ENCODE measurements at places on chromosomes 7 and 10.
A peak's percentile ranks its signal among the peaks of the same experiment; 100 is the strongest.

DNA sequence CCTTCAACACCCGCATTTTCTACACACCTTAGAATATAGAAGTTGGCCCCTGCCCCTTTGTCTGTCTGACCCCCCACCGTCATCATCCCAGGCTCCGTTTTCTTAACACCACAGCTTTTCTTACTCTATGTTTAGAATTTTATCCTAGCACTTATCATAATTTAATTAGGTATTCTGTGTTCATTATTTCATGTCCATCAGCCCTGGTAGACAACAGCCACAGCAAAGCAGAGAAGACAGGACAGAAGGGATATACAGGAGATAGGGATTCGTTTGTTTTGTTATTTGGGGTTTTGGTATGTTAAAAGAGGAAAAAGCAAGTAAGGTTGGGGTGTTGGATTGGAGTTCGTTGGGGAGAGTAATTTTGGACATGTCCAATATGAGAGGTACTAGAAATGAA lies 48.8 kb downstream of the ITGA8 start:
- no peak for DNase-seq

- no peak for DNase-seq
Observed at GRCh38 chr10:16887565-16887964, 70.3 kb upstream of the RSU1 start.

GRCh38 chr7:37089972-37090371 lies 358.7 kb downstream of the ELMO1 start:
- DNase-seq, result no peak

- no peak for DNase-seq
Observed at GRCh38 chr7:16347066-16347826, 74.1 kb downstream of the CRPPA start.

GRCh38 chr7:126578338-126578737 lies 674.4 kb downstream of the GRM8 start:
- no peak for DNase-seq

- DNase-seq, result no peak
Observed at GRCh38 chr10:101776161-101776817, 375 bp upstream of the FGF8 start.

GRCh38 chr7:32941681-32942414 lies 15.4 kb upstream of the FKBP9 start:
- no peak for DNase-seq

DNA sequence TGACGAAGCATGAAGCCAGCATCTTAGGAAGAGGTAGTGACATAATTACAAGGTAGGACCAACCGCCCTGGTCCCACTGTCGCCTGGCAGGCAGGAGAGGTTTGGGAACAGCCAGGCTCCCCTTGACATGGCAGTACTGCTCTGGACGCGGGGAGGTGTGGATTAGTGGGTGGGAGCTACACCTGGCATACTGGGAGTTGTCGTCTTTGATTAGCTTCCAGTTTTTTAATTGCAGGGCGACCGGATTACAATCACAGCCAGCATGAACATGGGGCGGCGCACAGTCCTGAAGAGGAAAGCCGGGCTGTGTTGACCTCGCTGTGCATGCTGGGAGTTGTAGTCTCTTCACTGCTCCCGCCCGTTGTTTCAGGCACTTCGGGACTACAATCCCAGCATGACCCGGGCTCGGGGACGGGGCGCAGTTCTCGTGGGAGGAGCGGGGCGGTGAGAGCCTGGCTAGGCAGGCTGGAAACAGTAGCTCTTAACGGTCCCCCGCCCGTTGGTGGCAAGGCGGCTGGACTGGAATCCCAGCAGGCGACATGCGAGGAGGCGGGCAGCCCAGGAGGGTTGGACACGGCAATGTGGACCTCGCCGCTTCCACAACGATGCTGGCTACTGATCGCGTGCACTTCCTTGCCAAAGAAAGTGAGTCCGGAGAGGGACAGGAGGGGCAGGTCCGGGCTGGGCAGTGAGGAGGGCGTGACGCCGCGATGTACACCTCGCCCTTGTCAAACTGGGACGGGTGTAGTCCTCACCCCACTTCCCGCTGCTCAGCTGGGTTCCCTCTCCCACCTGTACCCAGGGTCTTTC lies 98.0 kb upstream of the ZNF722 start:
- DNase-seq, result peak; percentile 93

DNA sequence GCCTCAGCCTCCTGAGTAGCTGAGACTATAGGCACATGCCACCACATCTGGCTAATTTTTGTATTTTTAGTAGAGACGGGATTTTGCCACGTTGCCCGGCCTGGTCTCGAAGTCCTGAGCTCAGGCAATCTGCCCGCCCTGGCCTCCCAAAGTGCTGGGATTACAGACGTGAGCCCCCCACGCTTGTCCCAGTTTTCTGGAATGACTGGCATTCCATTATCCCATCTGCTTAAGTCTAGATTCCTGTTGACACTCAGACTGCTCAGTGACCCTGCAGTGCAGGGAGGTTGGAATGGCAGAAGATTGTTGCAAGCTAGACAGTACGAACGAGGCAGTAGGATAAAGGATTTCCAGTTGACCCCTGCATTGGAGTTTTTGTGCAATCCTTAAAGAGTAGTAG lies 135.1 kb upstream of the NPS start:
- no peak for DNase-seq

GRCh38 chr7:127828843-127829500 lies 177.0 kb downstream of the SND1 start:
- DNase-seq, result no peak

DNA sequence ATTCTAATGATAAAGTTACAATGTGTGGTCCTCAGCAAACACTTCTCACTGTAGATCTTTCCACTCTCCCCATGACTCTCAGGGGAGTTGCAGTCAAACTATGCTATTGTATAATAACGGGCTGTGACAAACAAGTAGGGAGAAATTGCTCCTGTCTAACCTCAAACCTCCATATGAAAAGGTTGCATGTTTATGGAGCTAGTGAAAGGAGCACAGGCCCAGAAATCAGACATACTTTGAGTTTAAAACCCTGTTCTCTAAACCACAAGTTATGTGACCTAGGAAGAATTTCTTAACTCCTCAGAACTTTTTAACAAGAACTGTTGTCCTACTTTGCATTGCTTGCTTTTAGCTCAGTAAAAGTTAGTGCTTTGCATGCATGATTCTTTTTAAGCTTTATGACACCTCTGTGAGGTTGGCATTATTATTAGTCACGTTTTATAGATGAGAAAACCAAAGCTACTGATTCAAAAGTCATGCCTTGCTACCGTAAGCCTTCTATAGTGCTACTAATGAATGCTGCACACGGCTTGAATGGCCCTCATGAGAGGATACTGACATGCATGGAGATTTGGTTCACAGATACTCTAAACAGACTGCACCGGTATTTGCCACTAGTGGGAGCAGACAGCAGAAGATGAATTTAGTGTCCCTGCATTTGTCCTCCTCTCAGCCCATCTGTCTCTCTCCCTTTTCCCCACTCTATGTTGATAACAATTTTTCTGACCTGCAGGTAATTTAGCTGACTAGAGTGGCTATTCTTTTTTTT lies 129.5 kb upstream of the PCGF5 start:
- DNase-seq, result no peak

- no peak for DNase-seq
Observed at GRCh38 chr7:29864656-29865055, 58.3 kb downstream of the WIPF3 start.

- peak; percentile 94 for DNase-seq
Observed at GRCh38 chr10:102114861-102115618, 5.1 kb downstream of the LDB1 start.

- no peak for DNase-seq
Observed at GRCh38 chr10:118017850-118018249, 28.9 kb downstream of the RAB11FIP2 start.

- no peak for DNase-seq
Observed at GRCh38 chr7:6508539-6508938, 42.7 kb downstream of the GRID2IP start.

DNA sequence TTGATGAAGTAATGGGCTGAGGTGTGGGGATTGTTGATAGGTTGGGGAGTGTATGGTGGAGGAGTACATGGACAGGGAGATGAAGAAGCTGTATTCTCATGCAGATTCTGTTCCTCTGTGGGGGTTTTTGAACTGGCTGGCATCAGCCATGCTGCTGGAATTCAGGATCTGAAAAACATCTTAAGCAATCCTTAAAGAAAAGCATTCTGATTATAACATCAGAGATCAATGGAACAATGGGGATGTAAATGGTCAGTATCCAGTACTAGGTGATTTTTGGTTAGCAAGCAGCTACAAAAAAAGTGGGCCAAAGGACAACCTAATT lies 247.5 kb upstream of the GALNT17 start:
- no peak for DNase-seq

DNA sequence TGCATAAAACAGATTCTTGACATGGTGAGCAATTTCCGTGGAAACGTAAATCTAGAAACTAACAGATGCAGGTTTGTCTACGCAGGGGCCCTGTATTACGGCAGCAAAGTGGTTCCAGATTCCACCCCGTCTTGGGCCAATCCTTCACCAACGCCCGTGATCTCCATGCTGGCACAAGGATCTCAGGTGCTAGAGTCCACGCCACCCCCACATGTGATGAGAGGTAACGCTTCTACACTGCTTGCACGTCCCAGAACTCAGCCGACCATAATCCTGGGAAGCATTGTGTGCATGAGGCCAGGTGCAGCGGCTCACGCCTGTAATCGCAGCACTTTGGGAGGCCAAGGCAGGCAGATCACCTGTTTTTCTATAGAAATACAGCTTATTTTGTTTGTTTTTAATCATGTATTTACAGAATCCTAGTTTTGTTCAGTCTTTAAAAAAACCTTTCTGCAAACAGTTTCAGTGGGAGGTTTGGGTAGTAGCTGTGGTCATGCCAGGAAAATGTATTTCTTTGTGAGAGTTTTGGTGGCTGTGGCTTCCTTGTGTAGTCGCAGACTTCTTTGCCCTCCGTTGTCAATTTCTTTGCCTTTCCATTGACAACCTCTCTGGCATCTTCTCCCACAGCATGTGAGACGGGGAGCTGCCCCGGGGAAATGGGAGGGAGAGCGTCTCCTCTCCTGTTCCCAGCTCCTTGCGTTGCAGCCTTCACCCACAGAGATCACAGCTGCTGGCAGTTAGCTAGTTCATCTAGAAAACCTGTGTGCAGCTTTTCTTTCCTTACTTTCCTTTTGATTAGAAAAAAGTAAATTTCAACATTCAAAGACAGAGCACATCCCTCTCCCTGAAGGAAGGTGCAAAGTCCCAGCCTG lies 35.7 kb downstream of the ITIH2 start:
- no peak for DNase-seq

DNA sequence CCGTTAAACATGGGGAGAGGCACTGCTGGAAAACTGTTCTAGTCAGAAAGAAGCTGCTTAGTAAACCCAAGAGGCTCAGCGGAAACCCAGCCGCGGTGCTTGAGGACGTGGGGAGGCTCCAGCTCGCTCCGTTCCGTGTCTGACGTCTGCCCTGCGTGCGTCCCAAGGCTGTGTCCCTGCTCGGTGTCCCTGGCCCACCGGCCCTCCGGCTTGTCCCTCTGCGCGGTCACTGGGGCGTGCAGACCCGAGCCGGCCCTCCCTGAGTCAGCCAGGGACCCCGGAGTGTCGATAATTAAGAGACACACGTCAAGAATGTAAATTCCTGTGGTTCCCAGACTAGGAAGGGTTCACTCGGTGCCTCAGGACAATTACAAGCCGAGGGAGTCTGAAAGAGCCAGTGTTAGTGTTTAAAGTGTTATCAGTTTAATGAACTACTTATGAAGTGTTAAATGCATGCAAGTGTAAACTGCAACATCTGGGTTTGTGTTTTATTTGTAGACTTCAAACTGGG lies 98.9 kb downstream of the WDR11 start:
- no peak for DNase-seq

GRCh38 chr10:60377955-60378354 lies 11.7 kb downstream of the ANK3 start:
- DNase-seq, result no peak

GRCh38 chr7:106486331-106486730 lies 174.6 kb downstream of the CCDC71L start:
- no peak for DNase-seq

DNA sequence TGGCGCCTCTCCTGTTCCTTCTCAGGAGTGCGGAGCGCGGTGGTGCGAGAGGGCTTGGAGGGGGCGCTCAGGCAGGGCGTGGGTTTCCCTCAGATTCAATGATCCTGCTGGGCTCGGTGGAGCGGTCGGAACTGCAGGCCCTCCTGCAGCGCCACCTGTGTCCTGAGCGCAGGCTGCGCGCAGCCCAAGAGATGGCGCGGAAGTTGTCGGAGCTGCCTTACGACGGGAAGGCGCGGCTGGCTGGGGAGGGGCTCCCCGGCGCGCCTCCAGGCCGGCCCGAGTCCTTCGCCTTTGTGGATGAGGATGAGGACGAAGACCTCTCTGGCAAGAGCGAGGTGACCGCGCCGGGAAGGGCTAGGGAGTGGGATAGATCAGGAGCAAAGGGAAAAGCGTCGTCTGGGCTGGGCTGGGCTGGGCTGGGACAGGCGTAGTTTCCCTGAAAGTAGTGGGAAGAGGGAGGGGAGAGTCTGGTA lies 17.0 kb downstream of the FAM131B start:
- no peak for DNase-seq

GRCh38 chr7:46071601-46072000 lies 150.5 kb upstream of the IGFBP3 start:
- no peak for DNase-seq

DNA sequence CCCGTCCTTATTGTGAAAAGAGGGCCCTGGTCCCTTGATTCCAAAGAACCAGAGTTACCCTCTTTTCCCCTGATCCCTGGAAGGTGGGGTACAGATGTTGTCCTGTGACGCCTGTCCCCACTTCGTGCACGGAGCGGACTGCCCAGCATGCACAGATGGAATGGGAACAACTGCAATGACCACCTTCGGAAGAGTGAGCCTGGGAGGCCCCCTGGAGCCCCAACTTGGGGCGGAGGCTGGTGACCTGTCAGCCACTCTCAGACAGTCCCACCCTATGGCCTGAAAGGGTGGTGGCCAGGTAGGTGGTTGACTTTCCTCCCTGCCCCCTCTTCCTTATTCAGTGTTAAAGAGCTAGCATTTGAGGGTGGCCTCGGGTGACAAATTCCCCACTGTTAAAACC lies 196.6 kb upstream of the GALNT17 start:
- DNase-seq, result no peak

DNA sequence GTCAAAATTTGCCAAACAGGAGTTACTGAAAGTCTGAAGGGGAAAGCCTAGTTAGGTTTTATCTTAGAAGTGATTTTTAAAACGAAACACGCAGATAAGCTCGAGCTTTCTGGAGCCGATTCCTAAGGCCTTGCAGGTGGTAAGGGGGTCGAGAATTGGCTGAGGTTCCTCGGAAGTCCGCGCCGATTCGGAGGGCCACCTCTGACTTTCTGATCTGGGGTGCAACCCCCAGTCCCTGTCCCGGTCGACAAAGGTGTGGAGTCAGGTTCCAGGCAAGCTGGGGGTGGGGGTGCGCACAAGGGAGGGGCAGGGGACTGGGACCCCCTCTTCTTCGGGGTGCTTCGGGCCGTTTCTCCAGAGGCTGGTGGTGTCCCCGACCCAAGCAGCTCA lies 701 bp upstream of the CUL1 start:
- no peak for DNase-seq

- DNase-seq, result no peak
Observed at GRCh38 chr7:30304177-30304884, 19.9 kb downstream of the ZNRF2 start.

GRCh38 chr10:109883859-109884771 lies 39.2 kb downstream of the XPNPEP1 start:
- peak; percentile 83 for DNase-seq

- no peak for DNase-seq
Observed at GRCh38 chr7:34156336-34156735, 251.0 kb downstream of the BMPER start.

GRCh38 chr10:91694170-91694794 lies 61.4 kb upstream of the PPP1R3C start:
- DNase-seq, result no peak

GRCh38 chr7:132443761-132444520 lies 132.3 kb downstream of the PLXNA4 start:
- DNase-seq, result no peak
